ENCODE measurements at places on chromosomes 6 and 20.

- no peak for DNase-seq
Measured at GRCh38 chr20:18527836-18528235, 20.1 kb downstream of the SEC23B start.

- no peak for DNase-seq
Measured at GRCh38 chr6:84222426-84222825, 5.0 kb downstream of the CEP162 start.

GRCh38 chr6:72551470-72551869, 70.4 kb upstream of the KCNQ5 start:
- DNase-seq, result no peak

DNA sequence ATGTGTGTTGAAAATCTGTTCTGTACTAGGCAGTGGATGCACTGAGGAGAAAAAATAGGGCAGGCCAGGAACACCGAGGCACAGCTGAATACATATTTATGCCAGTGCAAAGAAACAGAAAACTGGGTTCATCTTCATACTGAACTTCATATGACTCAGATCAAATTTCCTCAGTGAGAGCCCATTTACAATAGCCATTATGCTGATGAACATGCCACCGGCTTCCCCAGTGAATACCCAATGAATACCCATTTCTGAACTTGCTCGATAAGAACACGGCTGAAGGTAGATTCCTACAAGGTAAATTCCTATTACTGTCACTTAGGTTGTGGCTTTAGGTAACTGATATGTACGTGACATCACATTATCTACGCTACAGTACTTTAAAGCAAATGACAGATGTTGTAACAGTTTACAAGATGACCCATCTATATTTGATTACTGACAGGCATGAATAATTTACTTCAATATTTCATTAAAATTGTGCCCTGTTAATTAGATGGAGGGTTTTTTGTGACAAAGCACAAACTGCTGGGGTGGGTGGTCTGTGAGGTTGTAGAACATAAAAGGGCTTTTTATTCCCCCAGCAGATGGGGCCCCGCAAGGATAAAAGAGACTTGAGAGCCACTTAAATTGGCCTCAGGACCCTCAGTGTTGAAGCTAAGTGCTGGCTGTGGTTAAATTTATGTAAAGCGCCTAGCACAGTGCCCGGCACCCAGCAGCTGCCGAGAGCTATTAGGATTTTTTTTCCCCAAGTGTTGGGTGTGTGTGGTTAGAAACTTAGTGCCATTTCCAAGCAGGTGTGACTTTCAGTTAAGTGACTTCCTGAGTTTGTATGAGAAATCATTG, 264.5 kb downstream of the CD83 start:
- no peak for DNase-seq

DNA sequence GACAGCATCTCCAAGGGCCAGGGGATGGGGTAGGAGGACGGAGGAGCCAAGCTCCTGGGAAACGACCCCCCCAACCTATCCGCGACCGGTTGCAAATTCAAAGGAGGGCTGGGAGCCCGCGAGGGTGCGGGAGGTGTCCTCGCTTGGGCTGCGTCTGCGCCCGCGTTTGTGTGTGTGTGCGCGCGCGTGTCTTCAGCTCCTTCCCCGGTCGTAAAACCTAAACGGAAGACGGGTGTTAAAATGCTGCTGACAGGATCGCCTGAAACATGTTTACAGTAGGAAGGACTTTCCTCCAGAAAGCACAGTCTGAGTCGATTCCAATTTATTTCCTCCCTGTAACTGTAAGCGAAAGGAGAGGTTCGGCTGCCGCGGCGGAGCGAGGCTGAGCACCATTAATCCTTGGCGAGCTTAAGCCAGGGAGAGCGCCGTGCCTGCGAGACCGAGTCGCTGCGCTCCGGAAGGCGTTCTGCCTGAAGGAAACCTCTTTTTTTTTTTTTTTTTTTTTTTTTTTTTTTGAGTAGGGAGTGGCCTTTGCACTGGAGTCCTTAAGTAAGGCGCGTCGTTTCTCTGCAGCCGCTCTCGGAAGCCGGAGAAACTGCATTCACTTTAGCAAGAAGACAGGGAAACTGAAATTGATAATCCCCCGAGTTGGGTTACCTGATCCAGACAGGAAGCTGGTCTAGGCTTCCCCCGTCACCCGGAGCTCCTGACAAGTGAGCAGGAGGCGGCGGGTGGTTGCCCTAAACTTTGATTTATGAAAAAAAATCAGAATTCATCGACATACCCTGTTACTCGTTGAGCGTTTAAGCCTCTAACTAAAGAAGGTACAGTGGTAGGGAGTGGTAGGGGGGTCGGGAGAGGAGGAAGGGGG, 4.8 kb upstream of the SOX4 start:
- peak; percentile 7 for DNase-seq

- no peak for DNase-seq
Measured at GRCh38 chr6:28816909-28817807, 106.6 kb downstream of the TRIM27 start.

DNA sequence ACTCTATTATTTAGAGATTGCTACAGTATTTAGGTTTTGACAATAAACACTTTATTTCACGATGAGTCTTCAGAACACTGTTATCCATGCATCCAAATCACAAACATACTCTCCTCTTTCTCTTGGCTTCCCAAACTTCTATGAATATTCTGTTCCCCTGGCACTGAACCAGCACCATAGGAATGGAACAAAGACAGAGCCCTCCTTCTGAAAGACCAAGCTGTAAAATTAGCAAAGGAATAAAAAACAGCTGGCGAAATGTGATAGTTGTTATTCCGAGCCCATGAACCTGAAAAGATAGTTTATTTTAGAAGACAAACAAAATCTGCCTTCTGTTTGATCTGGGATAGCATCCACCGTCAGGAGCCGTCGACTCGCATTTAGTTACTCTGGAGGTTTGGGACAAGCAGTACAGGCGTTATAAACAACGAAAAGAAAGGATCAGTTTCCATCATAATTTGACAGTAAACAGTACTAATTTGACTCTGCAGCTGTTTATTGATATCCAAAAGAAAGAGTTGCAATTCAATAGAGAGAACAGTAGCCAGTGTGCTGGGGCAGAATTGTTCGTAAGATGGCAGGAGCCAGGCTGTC, 161.4 kb downstream of the CLIC5 start:
- DNase-seq, result no peak

GRCh38 chr6:31837369-31838113, 10.0 kb downstream of the HSPA1B start:
- no peak for DNase-seq

DNA sequence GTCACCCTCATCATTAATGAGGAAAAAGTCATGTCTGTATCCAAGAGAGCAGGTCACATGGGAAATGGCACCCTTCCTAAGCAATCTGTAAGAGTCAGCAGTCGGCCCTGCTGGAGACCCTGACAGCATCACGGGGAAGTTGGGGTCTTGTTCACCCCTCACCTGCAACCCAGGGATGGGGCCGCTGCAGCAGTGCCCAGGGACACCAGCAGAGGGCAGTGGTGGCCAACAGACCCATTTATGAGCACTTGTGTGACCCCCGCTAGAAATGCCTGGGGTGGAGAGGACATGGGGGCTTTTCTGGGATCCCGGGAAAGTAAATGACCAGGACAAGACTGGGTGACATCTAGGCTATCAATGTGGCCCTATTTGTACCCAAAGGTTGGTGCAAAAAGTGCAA, 35.9 kb downstream of the ANKRD60 start:
- peak; percentile 24 for DNase-seq

DNA sequence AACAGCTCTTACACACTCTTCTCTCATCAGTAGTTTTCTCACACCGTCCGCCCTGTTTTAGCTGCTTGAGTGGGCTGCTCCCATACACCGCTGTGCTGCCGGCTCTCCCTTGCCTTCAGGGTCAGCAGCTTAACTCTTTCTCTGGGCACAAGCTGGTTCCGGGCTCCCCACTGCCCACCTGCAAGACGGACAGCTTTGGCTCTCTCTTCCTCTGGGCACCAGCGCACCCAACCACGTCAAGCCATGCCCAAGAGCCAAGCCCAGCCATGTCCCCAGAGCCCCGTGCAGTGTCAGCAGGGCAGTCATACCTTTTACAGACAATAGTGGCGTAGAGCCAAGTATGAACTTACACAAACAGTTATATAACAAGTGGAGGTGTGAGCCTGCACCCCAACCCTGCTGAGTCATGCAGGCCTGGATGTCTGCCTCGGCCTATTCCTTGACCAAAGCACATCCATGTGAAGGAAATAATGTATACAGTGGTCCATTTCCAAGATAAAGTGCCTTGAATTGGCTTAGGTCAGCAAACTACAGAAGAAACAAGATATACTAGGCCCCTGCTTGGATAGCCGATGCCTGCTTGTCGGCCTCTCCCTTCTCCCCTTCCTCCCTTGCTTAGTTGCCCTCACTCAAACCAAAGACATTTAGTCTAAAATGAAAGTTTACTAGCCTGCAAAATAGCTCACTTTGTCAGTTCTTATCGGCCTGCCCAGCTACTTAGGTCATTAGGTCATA, 89.3 kb downstream of the JPH2 start:
- no peak for DNase-seq

GRCh38 chr6:38133932-38134703, 314.6 kb downstream of the ZFAND3 start:
- no peak for DNase-seq

GRCh38 chr6:39062014-39062740, 13.6 kb downstream of the GLP1R start:
- no peak for DNase-seq

DNA sequence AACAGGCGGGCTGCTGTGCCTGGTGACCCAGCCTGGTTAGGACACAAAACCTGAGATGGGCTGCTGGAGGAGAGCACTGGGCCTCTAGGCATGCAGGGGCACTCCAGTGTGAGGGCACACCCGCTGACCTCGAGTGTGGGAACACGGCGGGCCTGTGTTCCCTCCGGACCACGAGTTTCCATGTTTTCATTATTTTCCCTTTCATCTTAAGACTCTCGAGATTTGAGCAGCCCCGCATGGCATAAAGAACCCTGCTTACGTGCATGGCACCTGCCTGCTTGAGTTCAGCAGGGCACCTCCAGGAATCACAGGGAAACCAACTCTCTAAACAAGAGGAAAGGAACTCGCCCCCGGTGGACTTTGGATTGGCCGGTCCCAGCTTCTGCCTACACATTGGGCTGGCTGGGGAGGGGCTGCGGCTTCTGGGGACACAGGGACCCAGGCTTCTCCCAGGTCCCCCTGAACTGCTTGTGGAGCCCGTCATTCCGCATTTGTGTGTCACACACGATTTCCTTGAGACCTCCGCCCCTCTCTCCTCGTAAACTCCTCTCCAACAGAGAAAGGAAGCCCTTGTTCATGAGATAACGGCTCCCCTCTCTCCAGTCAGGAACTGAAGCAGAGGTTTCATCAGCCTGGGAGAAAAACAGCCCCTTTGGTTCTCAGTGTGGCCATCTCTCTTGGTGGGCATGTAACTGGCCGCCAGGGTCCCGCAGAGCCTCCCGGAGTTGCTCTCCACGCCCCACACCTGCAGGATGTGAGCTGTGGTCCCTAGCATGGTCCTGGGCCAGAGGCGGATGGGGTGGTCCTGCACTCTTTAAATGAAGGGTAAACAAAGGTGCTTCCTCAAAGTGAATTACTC, 181.8 kb downstream of the TTLL2 start:
- no peak for DNase-seq

- DNase-seq, result no peak
Measured at GRCh38 chr6:11194356-11195218, 37.9 kb downstream of the NEDD9 start.

DNA sequence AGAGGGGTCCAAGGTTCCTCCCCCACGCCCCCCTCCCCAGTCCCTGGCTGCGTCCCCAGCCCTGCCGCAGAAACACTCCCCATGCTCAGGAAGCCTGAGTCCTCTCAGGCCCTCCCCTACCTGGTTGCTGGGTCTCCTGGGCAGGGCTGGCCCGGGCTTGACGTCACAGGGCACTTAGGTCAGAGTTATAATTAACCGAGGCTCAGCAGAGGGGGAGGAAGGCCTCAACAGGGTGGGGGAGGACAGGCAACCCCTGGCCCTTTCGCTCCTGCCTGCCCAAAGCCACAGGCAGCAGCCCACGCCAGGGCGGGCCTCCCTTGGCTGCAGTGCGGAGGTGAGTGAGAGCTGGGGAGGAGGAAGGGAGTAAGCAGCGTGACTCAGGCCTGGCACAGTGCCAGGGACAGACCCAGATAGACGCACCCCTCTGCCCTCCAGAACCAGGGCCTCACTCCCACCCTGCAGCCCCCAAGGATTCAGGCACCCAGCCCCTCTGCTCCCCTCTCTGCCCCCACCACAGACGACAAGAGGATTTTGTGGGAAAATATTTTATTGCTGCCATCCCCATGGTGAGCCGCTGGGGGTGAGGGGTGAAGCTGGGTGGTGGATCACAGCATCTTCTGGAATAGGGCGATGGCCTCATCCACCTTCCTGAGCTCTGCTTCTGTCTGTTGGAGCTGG, at the start of gene VWA7:
VWA7 (minus strand) TSS at position 340 of the 678 bp plus-strand sequence. CDS start 549 bp downstream, outside the sequence.
- peak; percentile 75 for DNase-seq

GRCh38 chr6:90369024-90369519, 72.4 kb upstream of the BACH2 start:
- DNase-seq, result peak; percentile 77

DNA sequence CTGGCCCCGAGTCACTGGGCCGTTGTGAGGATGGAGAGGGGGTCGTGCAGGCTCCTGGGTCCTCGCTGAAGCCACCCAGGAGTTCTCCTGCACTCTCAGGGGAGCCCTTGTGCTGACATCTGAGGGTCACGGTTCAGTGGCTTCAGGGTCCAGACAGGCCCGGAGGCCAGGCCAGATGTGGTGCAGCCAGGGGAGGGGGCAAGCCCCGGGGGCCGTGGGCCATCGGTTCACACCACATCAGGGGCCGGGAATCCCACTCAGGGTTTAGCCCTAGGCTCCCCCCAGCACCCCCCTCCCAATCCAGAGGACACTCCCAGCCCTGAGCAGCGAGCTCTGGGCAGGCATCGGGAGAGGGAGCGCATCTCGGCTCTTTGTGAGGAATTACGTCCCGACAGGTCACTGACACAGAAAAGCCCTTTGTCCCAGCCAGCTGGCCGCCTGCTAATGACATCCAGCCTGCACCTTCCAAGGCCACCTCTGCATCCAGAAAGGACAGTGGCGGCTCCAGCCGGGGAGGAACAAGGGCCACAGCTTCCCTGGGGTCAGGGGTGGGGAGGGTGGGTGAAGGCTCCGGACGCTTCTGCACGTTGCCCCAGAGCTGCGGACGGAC, 6.4 kb upstream of the CHRNA4 start:
- DNase-seq, result no peak

- DNase-seq, result no peak
Measured at GRCh38 chr6:71419217-71420094, 130.8 kb downstream of the OGFRL1 start.

DNA sequence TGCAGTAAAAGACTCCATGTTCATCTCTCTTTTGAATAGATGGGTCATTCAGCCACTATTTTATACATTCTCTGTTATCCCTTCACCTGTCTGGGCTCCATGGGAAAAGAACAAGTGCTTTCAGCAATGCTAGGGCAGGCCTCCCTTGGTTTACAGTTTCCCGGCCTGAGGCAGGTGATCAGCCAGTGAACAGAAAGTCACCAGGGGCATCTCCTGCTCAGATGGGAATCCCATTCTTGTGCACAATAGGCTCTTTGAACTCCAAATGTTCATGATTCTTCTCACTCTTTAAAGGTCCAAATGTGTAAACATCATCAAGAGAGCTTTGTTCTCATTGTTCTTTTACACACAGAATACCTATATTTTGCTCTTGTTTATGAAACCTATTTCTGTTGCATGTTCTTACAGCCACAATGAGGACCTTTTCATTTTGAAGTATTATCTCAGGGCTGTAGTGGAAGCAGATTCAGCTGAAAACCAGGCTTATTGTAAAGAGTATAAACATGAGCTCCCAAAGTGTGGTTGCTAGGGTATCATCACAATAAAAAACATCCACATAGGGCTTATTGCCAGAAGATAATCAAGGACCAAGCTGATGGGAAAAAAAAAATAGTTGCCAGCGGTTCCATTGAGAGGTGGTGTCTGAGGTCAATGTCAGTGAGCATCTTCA, 267.1 kb upstream of the SGK1 start:
- DNase-seq, result no peak

All from CD4-positive, alpha-beta T cell treated with Interleukin-2 at 100 ng/mL for 4 hours (primary cell).